ENCODE measurements at places on chromosomes 2 and 18. TPM values are rescaled to one million over a fixed set of nuclear protein-coding genes. Genes with fewer than 3 reads are reported as not detected.

DNA sequence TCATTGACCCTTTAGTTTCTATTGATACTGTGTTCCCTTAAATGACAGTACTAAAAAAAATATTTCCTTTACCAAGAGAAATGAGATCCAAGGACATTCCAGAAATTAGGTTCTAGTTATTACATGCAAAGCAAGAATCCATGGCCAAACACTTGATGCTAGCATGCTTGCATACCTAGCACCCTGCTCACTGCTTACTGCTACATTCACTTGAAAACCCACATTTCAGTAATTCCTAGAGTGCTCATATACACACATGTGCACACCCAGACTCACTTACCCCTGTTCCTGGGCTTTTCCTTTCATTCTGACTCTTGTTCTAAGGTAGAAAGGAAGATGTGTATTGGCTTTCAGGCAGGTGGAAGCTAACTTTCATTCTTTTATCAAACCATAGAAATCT, 395.9 kb downstream of the THSD7B start:
- no peak for DNase-seq
- no peak overlapping the region for H3K4me3 ChIP-seq
- no peak overlapping the region for H3K27ac ChIP-seq
- H3K4me1 ChIP-seq, result no peaks in the 10 kb centered on the region
- H3K27me3 ChIP-seq, result no peaks in the 10 kb centered on the region

DNA sequence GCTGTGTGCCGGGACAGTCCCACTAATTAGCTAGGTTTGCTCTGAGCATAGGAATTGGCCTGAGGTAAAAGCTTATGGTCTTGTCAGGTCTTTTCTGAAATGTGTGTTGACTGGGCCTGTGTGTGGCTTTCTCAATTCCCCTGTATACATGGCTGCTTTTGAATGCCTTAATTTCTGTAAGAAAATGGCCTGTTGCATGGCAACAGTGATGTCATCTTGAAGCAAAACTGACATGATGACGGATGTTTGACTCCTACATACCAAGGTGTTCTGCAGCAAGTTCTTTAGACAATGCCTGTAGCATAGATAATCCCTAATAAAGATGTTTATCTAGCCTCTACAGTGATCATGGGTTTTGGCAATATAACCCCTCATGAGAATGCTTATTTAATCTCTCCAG, 198.5 kb downstream of the OTX1 start:
- no peak for DNase-seq
- H3K27me3 ChIP-seq, result no peaks in the 10 kb centered on the region
- no peak overlapping the region for H3K4me3 ChIP-seq
- no peak overlapping the region for H3K27ac ChIP-seq
- no peaks in the 10 kb centered on the region for H3K4me1 ChIP-seq

DNA sequence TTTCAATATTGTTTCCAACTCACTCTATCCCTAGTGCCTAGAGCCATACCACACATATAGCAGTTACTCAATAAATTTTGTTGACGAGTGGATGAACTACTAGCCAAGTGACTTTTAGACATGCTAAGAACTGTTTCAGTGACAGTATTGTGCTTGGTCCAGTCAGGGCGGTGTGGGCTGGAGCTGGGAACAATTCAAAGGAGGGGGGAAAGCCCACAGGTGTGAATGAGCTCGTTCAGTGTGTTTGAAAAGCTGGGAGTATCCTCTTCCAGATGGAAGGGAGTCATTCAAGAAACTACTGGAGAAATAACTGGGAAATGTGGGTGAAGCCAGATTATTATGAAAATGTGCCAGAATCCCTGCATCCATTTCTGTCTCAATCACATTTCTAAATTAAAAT, 1.7 kb upstream of the SERPINE2 start:
- H3K4me1 ChIP-seq, result peaks cover 8% of the 10 kb centered on the region
- peaks cover 10% of the 10 kb centered on the region for H3K27me3 ChIP-seq
- H3K36me3 ChIP-seq, result no peaks in the 10 kb centered on the region

DNA sequence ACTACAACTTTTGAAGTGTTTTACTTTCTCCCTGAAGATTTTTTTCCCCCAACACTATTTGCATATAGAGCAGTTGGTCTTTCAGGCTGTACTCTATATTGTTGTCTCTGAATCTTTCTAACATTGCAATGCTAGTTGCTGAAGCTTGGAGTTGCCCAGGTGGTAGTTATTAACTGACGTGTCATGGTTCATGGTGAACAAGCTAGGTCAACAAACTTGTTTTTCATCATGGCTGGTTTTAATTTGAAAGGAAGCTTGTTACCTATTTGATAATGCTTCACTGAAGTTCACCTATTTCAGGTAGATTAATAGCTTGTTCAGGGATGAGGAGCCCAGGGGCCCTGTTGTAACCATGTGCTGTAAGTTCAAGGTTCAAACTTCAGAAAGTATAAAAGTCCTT, 158.8 kb upstream of the ZEB2 start:
- no peaks in the 10 kb centered on the region for H3K4me1 ChIP-seq
- no peaks in the 10 kb centered on the region for H3K27me3 ChIP-seq
- DNase-seq, result no peak
- H3K4me3 ChIP-seq, result no peak overlapping the region
- H3K27ac ChIP-seq, result no peak overlapping the region

- no peak overlapping the region for H3K4me3 ChIP-seq
- no peaks in the 10 kb centered on the region for H3K27me3 ChIP-seq
- H3K4me1 ChIP-seq, result no peaks in the 10 kb centered on the region
- H3K27ac ChIP-seq, result no peak overlapping the region
Measured at GRCh38 chr2:37870829-37871228, 54.3 kb upstream of the RMDN2 start.

GRCh38 chr18:79786304-79786703, 11.4 kb upstream of the KCNG2 start:
- H3K36me3 ChIP-seq, result no peaks in the 10 kb centered on the region
- no peak overlapping the region for H3K4me3 ChIP-seq
- DNase-seq, result peak; percentile 50
- no peak overlapping the region for H3K27ac ChIP-seq
- H3K27me3 ChIP-seq, result peaks cover 28% of the 10 kb centered on the region
- peaks cover 34% of the 10 kb centered on the region for H3K4me1 ChIP-seq

GRCh38 chr2:197307933-197308521, 2.6 kb downstream of the ANKRD44 start:
- H3K4me1 ChIP-seq, result peaks cover 73% of the 10 kb centered on the region
- DNase-seq, result no peak
- H3K27me3 ChIP-seq, result no peaks in the 10 kb centered on the region
- H3K36me3 ChIP-seq, result no peaks in the 10 kb centered on the region

GRCh38 chr2:126634273-126634861, 21.6 kb upstream of the GYPC start:
- no peaks in the 10 kb centered on the region for H3K36me3 ChIP-seq
- H3K27me3 ChIP-seq, result no peaks in the 10 kb centered on the region
- H3K4me1 ChIP-seq, result peaks cover 5% of the 10 kb centered on the region
- DNase-seq, result no peak
- H3K27ac ChIP-seq, result no peak overlapping the region
- H3K4me3 ChIP-seq, result no peak overlapping the region

DNA sequence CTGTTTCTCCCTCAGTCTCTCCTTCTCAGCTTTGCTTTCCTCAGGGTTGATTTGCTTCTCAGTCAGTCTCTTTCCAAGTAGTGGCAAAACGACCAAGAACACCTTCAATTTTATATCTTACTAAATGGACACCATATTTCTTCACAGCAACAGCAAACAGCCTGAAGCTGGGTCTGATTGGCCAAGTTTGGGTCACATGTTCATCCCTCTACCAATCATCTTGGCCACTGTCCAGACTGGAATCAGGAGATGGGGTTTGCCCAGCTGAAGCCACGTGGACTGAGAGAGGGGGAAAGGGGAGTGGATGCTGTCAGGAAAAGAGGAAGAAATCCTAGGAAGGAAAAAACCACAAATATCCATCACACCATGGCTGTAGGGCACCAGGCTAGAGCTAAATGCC, 42.0 kb upstream of the ACMSD start:
- H3K27ac ChIP-seq, result no peak overlapping the region
- no peak for DNase-seq
- no peaks in the 10 kb centered on the region for H3K4me1 ChIP-seq
- H3K36me3 ChIP-seq, result no peaks in the 10 kb centered on the region
- H3K4me3 ChIP-seq, result no peak overlapping the region

GRCh38 chr2:9423100-9423921, at the start of the genes CPSF3 and ITGB1BP1:
TSS of gene CPSF3 (plus strand) at chr2:9423654. CDS start at chr2:9423774, 120 bp downstream.
TSS of gene ITGB1BP1 (minus strand) at chr2:9423528. CDS start at chr2:9418697, 4,831 bp downstream.
- peaks cover 1% of the 10 kb centered on the region for H3K36me3 ChIP-seq
- peak; percentile 98 for DNase-seq
- peak within 1 kb of the TSS; percentile 89 for H3K27ac ChIP-seq

GRCh38 chr2:112706170-112706664, 14.6 kb upstream of the NT5DC4 start:
- H3K4me3 ChIP-seq, result no peak overlapping the region
- peaks cover 26% of the 10 kb centered on the region for H3K4me1 ChIP-seq
- H3K27me3 ChIP-seq, result no peaks in the 10 kb centered on the region
- H3K36me3 ChIP-seq, result no peaks in the 10 kb centered on the region
- no peak for DNase-seq

GRCh38 chr2:174791020-174791419, 26.7 kb upstream of the CHRNA1 start:
- no peak for DNase-seq
- H3K36me3 ChIP-seq, result no peaks in the 10 kb centered on the region
- H3K27me3 ChIP-seq, result no peaks in the 10 kb centered on the region
- peaks cover 10% of the 10 kb centered on the region for H3K4me1 ChIP-seq
- H3K4me3 ChIP-seq, result no peak overlapping the region

GRCh38 chr18:47997338-47997780, 66.9 kb upstream of the SMAD2 start:
- H3K27ac ChIP-seq, result no peak overlapping the region
- no peak for DNase-seq
- H3K4me3 ChIP-seq, result no peak overlapping the region
- H3K36me3 ChIP-seq, result no peaks in the 10 kb centered on the region
- peaks cover 6% of the 10 kb centered on the region for H3K4me1 ChIP-seq

DNA sequence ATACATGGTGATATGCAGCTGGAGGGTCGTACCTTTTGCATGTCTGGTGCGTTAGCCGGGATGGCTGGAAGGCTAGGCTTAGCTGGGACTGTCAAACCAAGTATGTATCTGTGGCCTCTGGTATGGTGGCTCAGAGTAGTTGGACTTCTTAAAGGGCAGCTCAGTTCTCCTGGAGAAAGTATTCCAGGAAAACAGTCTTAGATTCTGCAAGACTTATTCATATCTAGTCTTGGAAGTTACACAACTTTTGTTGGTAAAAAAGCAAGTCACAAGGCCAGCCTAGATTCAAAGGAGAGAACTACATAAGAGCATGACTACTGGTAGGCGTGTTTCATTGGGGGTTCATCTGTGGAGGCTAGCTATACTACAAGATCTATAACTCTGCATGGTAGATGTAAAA, 45.5 kb downstream of the EML4 start:
- no peak for DNase-seq
- no peaks in the 10 kb centered on the region for H3K27me3 ChIP-seq
- no peak overlapping the region for H3K4me3 ChIP-seq
- peaks cover 5% of the 10 kb centered on the region for H3K36me3 ChIP-seq
- no peak overlapping the region for H3K27ac ChIP-seq

GRCh38 chr2:163066085-163066484, 227.5 kb upstream of the KCNH7 start:
- no peaks in the 10 kb centered on the region for H3K27me3 ChIP-seq
- no peaks in the 10 kb centered on the region for H3K4me1 ChIP-seq
- DNase-seq, result no peak
- no peak overlapping the region for H3K4me3 ChIP-seq

GRCh38 chr18:12278741-12279682, 24.9 kb downstream of the CIDEA start:
- peaks cover 11% of the 10 kb centered on the region for H3K4me1 ChIP-seq
- no peak overlapping the region for H3K4me3 ChIP-seq
- H3K36me3 ChIP-seq, result no peaks in the 10 kb centered on the region
- DNase-seq, result no peak
- H3K27me3 ChIP-seq, result no peaks in the 10 kb centered on the region

DNA sequence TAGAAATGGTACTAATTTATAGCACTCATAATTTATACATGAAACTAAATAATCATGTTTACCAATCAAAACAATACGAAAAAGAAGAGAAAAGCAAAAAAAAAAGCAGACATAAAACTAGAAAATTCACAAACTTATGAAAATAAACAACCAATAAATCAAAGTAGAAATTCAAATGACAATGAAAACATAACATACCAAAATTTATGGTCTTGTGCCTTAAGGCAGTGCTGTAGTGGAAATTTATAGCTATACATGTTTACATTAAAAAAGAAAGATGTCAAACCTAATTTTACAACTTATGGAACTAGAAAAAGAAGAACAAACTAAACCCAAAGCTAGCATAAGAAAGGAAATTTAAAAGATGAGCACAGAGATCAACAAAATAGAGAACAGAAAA, 16.1 kb upstream of the SPR start:
- H3K27me3 ChIP-seq, result no peaks in the 10 kb centered on the region
- no peaks in the 10 kb centered on the region for H3K4me1 ChIP-seq
- no peaks in the 10 kb centered on the region for H3K36me3 ChIP-seq
- H3K4me3 ChIP-seq, result no peak overlapping the region

DNA sequence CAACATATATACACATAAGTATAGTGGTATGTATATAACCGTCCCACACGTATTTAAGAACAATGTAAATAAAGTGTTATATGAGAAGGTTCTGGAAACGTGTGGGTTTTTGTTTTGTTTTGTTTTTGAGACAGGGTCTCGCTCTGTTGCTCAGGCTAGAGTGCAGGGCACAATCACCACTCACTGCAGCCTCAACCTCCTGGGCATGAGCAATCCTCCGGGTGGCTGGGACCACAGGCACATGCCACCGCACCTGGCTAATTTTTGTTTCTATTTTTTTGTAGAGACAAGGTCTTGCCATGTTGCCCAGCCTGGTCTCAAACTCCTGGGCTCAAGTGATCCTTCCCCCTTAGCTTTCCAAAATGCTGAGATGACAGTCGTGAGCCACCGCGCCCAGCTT, 6.2 kb downstream of the ADAM17 start:
- H3K4me3 ChIP-seq, result no peak overlapping the region
- no peaks in the 10 kb centered on the region for H3K36me3 ChIP-seq
- H3K27me3 ChIP-seq, result no peaks in the 10 kb centered on the region

- H3K27ac ChIP-seq, result no peak overlapping the region
- H3K4me3 ChIP-seq, result no peak overlapping the region
- H3K4me1 ChIP-seq, result no peaks in the 10 kb centered on the region
- DNase-seq, result no peak
- no peaks in the 10 kb centered on the region for H3K36me3 ChIP-seq
- H3K27me3 ChIP-seq, result no peaks in the 10 kb centered on the region
Measured at GRCh38 chr2:225573603-225574002, 174.1 kb downstream of the NYAP2 start.

GRCh38 chr2:182359990-182360662, 66.7 kb downstream of the PDE1A start:
- H3K4me1 ChIP-seq, result no peaks in the 10 kb centered on the region
- DNase-seq, result no peak
- H3K27ac ChIP-seq, result no peak overlapping the region
- no peaks in the 10 kb centered on the region for H3K36me3 ChIP-seq
- no peak overlapping the region for H3K4me3 ChIP-seq

- H3K4me3 ChIP-seq, result no peak overlapping the region
- no peaks in the 10 kb centered on the region for H3K27me3 ChIP-seq
- no peaks in the 10 kb centered on the region for H3K36me3 ChIP-seq
- no peak overlapping the region for H3K27ac ChIP-seq
- DNase-seq, result peak; percentile 23
Measured at GRCh38 chr2:28991460-28991859, 10.4 kb downstream of the TOGARAM2 start.

Gene DNAJC5G
- total RNA-seq, result not detected

Gene CAPG
- total RNA-seq, result 34.5 TPM

Gene C2orf72
- not detected for total RNA-seq

Gene IL37
- not detected for total RNA-seq

Gene GALNT14
- 8.3 TPM for total RNA-seq

Gene SCN3A
- total RNA-seq, result 2.6 TPM

Gene CRIM1
- 108 TPM for total RNA-seq

Gene SCYGR4
- total RNA-seq, result not detected

Gene DPP10
- total RNA-seq, result not detected

Measured in spleen (tissue), 13 donors.